DMS53 (cell line): ENCODE measurements at places on chromosomes 6 and 20.
A peak's percentile ranks its signal among the peaks of the same experiment; 100 is the strongest.

DNA sequence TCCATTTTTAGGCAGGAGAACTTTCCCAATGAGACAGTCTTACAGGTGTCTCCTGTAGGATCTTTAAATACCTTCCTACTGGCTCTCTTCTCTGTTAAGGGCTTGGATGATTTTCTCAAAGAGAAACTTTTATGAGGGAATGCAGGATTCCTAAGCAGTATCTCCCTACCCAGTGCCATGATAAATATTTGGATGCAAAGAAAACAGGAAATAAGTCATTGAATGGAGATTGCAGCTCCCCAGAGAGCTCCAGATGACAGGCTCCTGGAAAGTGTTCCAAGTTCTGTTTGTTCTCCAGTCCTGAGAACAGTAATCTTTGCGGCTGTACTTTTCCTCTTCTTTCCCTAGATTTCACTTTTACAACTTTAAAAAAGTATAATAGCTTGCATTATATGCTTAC is 2.4 kb upstream of the SCGN start:
- no peak for DNase-seq

DNA sequence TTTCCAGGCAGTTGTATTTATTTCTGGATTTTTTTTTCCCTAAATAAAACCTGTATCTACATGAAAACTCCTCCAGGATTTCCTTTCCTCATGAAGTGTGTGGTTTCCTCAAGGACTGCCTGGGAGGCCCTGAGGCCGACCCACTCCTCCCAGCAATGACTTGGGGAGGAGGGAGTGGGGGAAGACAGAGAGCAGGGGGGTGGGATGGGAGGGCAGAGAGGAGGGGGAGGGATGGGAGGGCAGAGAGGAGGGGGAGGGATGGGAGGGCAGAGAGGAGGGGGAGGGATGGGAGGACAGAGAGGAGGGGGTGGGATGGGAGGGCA is 161.8 kb upstream of the AGPAT4 start:
- DNase-seq: no peak

DNA sequence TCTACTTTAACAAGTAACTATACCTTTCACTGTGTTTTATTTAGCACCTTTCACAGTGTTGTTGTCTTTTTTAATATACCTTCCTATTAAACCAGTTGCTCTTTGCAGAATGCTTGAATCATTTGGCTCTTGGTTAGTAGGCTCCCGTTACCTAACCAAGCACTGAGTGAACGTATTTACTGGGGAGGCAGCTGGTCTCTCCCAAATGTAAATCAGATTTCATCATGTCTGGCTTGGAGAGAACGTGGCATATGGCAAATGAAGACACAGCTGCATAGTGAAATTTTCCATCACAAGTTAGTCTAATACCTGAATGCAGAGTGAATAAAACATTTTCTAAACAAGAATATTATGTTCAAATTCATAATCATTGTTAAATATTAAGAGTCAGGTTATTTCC is 12.4 kb downstream of the HTR1E start:
- no peak for DNase-seq

DNA sequence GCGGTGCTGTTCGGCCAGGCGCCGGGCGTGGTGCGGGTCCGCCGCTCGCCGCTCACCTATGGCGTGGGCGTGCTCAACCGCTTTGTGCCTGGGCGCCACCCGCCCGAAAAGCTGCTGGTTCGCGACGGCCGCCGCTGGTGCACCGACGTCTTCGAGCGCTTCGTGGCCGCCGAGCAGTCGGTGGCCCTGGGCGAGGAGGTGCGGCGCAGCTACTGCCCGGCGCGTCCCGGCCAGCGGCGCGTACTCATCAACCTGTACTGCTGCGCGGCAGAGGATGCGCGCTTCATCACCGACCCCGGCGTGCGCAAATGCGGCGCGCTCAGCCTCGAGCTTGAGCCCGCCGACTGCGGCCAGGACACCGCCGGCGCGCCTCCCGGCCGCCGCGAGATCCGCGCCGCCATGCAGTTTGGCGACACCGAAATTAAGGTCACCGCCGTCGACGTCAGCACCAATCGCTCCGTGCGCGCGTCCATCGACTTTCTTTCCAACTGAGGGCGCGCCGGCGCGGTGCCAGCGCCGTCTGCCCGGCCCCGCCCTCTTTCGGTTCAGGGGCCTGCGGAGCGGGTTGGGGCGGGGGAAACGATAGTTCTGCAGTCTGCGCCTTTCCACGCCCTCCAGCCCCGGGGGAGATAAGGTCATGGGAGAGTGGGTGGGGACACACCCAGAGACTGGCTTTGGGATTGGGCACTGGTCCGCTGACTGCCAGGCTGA is 15.7 kb downstream of the ADISSP start:
- peak; percentile 80 for DNase-seq

DNA sequence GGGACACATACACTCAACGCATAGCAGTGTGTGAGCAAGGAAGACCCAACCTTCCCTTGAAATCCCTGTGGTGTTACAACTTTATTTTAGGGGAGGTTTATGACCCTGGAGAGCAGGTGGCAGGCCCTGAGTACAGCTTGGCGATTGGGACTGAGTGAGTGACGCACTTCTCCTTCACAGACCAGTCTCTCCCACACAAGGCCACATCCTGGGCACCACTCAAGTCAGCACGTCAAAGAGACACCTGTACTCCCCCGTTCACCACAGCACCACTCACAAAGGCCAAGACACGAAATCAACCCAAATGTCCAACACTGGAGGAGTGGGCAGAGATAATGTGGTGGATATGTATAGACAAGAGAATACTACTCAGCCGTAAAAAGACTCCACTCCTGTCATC is 57.0 kb upstream of the FRMD1 start:
- no peak for DNase-seq

DNA sequence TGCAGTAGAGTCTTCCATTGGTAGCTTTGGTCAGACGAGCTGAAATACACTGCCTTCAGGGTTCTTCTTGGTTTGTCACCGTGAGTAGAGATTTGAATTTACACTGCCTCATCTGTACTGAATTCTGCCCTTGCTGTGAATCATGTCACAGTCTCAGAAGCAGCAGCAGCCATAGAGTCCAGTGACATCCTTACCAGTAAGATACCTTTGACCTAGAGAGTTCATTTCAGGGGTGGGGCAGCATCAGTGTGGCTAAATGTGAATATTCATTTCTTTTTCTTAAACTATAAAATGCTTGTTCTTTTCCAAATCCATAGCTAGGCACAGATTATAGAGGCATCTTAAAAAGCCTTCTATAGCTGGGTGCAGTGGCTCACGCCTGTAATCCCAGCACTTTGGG is 150.8 kb upstream of the AKAP12 start:
- DNase-seq: no peak

GRCh38 chr6:170271771-170272314 is 19.0 kb downstream of the DLL1 start:
- no peak for DNase-seq

GRCh38 chr6:52596371-52597028 is 19.6 kb upstream of the TRAM2 start:
- DNase-seq: no peak

GRCh38 chr6:80501636-80502035 is 395.2 kb downstream of the BCKDHB start:
- peak; percentile 35 for DNase-seq

DNA sequence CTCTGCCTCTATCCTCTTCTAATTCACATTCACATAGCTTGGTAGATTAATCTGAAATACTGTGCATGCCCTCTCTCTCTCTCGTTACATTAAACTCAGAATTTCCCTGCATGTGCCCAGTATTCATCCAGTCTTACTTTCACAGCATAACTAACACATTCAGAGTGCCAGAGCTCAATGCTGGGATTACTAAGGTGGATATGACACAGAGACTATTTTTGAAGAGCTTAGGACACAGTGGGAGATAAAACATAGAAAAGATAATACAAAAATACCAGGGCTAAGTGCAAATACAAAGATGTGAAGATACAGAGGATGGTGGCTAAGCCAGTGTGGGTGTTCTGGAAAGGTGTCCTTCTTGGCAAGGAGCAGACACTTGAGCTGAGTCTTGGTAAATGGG is 6.3 kb downstream of the SYNE1 start:
- no peak for DNase-seq

- DNase-seq: no peak
These were observed 96.0 kb upstream of the MAP3K4 start for GRCh38 chr6:160895562-160895961.

DNA sequence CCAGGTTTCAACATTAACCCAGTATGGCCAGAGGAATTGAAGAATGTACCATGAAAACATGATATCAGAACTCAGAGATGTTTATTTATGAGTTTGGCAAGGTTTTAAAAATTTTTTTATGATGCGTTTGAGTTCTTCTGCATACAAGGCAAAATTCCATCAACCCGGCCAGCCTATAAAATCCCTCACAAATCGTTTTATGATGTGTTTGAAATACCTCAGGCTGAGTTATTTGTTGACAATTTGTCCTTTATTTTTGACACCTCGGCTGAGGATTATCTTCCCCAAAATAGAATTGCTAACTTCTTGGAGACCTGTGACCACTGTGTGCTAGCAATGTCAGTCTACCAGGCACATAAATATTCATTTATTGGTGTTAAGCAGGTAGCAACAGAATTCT is 91.9 kb upstream of the SLC24A3 start:
- DNase-seq: no peak

- no peak for DNase-seq
These were observed 124.6 kb upstream of the ARMC2 start for GRCh38 chr6:108723594-108723993.

DNA sequence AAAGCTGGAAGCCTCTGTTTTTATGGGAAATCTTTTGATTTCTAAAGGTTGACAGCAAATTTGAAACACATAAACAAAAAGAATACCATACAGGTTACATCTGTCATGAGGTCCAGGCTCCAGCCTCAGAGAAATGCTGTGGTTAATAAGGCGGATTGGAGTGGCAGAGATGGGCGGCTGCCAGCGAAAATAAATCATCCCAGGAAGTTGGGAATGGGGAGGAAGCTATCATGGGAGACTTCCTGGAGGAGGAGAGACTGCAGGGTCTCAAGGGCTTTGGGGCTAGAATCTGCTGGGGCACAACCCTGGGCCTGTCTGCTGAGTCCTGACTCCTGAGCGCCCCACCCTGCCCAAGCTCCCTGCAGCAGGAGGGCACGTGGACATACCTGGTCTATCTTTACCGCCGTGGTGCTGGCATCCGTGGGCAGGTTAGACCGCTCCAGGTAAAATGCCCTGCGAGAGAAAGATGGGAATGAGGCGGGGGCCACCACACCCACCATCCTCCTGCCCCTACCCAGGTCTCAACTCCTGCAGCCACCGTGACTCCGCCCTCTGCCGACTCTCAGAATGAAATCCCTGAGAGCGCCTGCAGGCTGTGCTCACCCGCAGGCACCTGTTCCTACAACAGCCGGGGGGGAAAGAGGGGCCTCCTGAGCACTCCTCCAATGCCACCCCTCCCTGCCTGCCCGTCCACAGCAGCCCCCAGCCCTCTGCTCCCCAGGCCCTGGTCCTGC is 197.3 kb downstream of the PREX1 start:
- DNase-seq: no peak

- no peak for DNase-seq
These were observed 51.6 kb upstream of the MLIP start for GRCh38 chr6:54059683-54060082.

DNA sequence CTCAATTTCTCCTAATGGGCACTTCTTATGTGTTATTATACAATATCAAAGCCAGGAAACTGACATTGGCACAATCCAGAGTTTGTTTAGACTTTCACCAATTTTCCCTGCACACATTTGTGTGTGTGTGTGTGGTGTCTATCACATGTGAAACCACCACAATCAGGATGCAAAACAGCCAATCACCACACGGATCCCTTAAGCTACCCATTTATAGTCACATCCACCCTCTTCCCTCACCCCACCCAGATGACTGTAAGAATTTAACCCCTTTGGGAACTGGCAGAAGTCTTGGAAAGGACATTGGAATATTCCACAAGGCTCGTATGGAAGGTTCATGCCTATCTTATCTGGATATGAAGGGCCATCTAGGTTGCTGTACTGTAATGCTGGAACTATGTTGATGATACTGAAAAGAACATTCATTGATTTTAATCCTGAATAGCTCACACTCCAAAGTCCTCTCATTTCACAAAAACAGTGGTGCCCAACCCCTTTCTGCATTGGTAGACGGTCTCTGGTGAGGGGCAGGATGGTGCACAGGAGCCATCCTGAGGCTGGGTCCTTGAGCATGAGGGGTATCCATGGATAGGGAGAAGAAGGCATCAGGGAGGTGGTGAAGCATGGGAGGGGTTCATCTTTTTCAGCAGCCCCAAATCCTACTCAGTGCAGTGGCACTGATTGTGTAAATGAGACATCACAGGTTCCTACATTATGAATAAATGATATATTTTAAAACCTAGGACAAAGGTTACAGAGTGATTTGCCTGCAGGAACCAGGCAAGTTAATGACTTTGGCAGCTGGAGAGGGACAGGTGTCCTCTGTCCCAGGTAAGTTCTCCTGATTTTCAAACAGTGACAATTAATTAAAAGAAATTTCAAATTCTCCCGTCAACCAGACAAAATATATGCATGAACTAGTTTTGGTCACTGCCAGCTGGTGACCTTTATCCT is 12.1 kb upstream of the CTCFL start:
- DNase-seq: no peak

DNA sequence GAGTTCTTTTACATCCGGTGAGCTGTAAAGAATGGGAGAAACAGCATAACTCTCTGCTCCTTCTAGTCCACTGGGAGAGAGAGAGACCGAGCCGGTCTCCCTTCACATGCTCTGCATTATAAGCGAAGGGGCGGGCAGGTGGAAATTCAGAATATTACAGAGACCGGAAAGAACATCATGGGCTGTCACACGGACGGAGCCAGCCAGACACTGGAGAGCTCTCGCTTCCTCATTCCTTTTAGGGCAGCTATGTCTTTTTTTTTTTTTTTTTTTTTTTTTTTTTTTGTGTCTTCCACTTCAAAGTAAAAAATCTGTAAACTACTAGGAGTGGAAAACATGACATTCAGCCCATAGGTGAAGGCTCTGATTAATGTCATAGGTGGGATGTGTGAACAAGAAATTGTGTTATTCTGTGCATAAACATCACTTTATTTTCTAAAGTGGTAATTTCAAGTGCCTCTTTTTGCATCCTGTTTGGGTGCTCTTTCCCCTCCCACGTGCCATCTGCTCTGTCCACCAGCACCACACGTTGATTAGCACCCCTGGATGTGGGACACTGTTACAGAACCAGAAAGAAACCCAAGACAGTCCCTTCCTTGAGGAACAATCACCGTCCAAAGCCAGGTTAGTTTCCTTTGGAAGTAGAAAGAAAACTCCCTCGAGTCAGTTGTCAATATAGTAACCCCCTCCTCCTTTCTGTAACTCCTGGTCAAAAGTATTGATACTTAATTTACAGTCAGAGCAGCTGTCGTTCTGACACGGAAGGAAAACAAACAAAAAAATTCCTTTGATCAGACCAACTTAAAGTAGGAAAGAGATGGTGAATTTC is at the start of gene TAGAP:
TAGAP (minus strand) TSS at position 93 of the 829 bp plus-strand sequence. CDS start 845 bp downstream, outside the sequence.
- DNase-seq: peak; percentile 88
